ENCODE measurements at places on chromosomes 6 and 20.

DNA sequence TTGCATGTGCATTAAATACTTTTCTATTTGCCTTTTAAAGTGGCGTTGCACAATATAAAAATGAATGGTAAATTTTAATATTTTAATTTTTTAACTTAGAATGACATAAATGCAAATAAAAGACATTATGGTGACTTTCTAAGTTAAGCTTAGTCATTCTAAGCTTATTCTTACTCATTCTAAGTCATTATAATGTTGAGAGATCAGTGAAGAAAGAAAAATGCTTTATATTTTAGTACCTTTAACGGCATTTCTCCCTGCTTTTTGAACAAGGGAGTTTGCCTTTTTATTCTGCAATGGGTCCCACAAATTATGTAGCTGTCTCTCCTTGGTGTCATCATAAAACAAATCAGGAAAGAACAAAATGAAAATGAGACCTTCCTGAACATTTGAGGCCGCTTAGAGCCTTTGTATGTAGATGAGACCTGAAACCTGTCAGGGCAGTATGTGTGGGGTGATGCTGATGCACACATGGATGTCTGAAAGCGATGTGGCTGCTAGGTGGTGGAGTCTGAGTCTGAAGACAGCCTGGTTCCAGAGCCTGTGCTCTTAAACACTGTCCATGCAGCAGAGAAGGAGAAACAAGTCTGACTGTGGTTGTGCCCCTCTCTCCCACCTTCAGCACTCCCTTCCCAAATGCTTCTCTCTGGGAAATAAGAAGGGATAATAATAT is 158.0 kb downstream of the PHF3 start:
- DNase-seq, result no peak

DNA sequence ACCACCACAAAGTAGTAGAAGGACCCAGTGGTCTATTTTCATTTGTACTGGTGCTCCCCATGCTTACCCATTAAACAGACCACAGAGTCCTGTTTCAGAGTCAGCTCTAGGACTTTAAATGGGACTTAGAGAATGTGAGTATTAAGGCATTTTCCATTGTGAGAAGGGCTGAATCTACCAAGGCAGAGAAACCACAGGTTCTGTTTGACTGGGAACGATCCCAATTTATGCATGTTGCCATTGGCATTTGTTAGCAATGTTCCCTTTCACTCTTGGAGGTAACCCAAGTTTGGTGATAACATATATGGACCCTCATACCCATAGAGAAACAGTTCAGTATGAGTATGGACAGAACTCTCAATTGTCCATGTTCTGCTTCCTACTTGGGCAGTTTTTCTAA is 672.8 kb downstream of the KIF16B start:
- DNase-seq, result no peak

DNA sequence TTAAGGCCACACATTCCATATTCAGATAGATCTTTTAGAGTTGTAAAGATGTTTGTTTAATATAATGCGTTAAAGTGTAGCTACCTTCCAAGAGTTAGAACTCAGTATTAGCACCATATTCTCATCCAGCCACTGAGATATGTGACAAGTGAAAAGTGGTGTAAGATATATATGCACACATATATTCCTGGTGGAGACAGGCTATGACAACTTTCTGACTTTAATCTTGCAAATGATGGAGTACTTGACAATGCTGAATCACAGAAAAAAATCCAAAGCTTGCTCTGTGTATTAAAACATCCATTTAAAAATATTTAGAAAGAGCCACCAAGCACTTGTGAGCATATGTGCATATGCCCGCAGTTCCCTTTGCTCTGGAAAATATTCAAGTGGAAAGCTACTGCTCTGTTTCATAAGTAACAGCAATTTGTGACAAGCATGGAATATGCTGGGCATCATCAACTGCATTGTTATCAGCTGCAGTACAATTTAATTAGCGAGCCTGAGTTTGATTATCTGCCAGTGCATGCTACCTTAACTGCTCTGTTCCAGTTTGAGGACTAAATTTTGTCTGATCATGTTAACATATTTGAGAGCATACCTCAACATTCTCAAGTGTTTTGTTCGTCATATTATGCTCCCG is 64.8 kb downstream of the VIP start:
- no peak for DNase-seq

DNA sequence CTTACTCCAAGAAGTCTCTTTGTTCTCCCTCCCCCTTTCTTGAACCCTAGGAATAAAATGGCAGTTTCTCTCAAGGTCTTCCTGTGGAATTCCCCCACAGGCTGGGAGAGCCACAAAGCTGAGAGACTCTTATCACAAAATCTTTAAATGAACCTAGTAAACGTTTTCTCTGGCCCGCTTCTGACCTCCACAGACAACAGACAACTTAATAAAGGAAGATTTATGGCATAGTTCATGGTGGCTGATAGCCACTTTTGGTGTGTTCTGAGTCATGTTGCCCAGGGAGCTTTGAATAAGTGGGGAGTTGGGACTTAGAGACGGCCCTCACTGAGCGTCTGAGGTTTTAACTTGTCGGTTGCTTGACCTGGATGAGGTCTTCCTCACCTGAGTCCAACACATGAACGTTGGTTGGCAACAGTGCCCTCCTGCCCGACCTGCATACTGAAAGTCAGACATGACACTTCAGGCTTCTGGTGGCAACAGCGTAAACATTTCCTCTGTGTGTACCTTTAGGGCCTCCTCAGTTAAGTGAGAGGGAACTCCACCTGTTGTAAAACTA is 124.1 kb downstream of the FOXO3 start:
- DNase-seq, result no peak

GRCh38 chr6:46661483-46661882 is 8.7 kb downstream of the SLC25A27 start:
- DNase-seq, result no peak

- no peak for DNase-seq
These were observed 3.8 kb upstream of the DDO start for GRCh38 chr6:110419028-110419739.

Measured in hepatic stellate cell (primary cell).